ENCODE measurements at places on chromosomes 2 and 18.

DNA sequence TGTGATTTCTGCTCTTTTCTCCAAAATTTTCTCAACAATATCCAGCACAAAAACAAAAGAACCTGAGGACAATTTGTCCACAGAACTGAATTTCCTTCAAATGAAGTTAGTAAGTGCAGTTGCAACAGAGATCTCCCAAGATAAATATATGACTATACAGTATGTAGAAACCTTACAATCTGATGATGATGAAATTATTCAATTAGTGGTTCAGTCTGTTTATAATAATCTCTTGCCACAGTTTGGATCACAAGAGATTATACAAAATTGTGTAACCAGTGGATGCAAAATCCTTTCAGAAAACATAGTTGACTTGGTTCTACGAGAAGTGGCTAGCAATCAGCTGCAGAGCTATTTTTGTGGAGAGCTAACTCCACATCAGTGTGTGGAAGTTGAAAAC is 68.7 kb downstream of the FSIP2 start:
- no peak for DNase-seq

- DNase-seq, result no peak
Observed at GRCh38 chr2:218368150-218368528, 11.5 kb downstream of the CATIP start.

GRCh38 chr2:39325966-39326365 is 82.2 kb upstream of the CDKL4 start:
- no peak for DNase-seq

- DNase-seq, result no peak
Observed at GRCh38 chr18:56799756-56800155, 148.6 kb downstream of the WDR7 start.

GRCh38 chr2:95359501-95359930 is 43.0 kb upstream of the FAHD2A start:
- no peak for DNase-seq

GRCh38 chr2:43067254-43068040 is 159.0 kb downstream of the ZFP36L2 start:
- no peak for DNase-seq

DNA sequence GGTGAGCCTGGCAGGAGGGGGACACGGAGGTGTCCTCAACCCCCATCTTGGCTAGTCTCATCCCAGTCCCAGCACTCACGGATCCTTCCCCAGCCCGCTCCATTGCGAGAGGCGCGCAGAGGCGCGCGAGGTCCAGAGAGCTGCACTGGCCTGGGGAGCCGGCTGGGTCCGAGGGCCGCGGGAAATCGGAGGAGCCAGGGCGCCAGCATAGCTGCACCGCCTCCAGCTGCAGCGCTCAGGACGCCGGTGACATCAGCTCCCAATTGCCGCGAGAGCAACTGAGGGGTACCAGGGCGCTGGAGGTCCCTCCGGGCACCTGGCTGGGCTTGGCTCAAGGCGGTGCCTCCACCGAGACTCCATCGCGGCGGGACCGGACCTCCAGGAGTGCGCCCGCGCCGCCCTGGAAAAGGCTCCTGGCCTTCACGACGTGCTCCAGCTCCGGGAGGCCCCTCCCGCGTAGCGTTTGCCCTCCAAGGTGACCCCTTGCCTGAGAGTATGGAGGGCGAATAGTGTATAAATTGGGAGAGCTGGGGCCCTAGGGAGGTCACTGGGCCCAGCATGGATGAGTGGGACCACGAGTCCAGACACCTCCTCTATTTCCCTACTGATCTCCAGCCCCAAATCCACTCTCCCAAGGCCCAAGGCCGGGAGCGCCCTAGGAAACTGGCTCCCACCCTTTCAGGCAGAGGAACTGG is 5.5 kb downstream of the RTKN start:
- no peak for DNase-seq

- DNase-seq, result no peak
Observed at GRCh38 chr2:119638685-119639554, 40.1 kb upstream of the TMEM177 start.

- no peak for DNase-seq
Observed at GRCh38 chr2:28750316-28751251, 1.0 kb upstream of the PPP1CB start.

DNA sequence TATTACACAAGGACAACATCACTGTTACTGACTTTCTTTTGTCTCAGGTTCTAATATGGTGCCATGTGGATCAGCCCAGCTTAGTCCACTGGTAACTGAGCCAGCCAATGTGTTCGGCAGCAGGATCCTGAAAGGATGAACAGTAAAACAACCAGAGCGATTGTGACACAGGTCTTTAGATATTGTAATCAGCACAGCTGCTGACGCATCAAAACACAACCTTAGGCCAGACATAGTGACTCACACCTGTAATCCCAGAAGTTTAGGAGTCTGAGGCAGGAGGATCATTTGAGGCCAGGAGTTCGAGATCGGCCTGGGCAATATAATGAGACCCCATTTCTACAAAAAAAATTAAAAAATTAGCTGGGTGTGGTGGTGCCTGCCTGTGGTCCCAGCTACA is 183.4 kb upstream of the CDH20 start:
- no peak for DNase-seq
